ENCODE measurements at places on chromosomes 3 and 15. TPM values are rescaled to one million over a fixed set of nuclear protein-coding genes. Genes with fewer than 3 reads are reported as not detected.
A peak's percentile ranks its signal among the peaks of the same experiment; 100 is the strongest.

Gene FURIN
- 625 TPM for total RNA-seq

- H3K4me3 ChIP-seq = no peak overlapping the region
- H3K27ac ChIP-seq = no peak overlapping the region
- peaks cover 81% of the 10 kb centered on the region for H3K27me3 ChIP-seq
- no peaks in the 10 kb centered on the region for H3K4me1 ChIP-seq
These were observed 13.8 kb downstream of the ZIC4 start for GRCh38 chr3:147392625-147392946.

DNA sequence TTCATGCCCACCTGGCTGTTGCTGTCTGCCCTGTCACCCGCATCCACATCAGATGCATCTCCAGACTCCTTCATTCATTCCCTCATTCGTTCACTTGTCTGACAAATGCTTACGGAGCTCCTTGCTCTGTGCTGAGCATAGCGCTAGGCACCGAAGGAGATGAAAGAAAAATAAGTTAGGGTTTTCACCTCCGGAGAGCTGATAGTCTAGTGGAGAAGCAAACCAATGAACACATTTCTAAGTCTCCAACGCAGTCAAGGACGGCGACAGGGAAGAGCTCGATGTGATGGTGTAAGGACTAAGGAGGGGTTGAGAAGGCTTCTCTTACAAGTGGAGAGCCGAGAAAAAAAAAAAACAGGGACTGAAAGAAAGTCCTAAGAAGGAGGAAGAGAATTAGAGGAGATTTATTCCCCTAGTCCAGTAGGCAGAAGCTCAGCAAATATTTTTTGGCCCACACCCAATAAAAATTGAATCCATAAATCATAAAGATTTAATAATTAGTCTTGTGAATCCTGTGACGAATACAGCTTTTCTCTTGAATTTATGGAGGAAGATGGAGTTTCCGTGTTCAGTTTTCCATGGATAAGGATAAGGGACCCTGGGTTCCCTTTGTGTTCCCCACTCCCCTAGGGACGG, 127.2 kb upstream of the DLG1 start:
- no peak overlapping the region for H3K27ac ChIP-seq
- H3K27me3 ChIP-seq = peaks cover 46% of the 10 kb centered on the region
- peaks cover 2% of the 10 kb centered on the region for H3K36me3 ChIP-seq
- no peak overlapping the region for H3K4me3 ChIP-seq

DNA sequence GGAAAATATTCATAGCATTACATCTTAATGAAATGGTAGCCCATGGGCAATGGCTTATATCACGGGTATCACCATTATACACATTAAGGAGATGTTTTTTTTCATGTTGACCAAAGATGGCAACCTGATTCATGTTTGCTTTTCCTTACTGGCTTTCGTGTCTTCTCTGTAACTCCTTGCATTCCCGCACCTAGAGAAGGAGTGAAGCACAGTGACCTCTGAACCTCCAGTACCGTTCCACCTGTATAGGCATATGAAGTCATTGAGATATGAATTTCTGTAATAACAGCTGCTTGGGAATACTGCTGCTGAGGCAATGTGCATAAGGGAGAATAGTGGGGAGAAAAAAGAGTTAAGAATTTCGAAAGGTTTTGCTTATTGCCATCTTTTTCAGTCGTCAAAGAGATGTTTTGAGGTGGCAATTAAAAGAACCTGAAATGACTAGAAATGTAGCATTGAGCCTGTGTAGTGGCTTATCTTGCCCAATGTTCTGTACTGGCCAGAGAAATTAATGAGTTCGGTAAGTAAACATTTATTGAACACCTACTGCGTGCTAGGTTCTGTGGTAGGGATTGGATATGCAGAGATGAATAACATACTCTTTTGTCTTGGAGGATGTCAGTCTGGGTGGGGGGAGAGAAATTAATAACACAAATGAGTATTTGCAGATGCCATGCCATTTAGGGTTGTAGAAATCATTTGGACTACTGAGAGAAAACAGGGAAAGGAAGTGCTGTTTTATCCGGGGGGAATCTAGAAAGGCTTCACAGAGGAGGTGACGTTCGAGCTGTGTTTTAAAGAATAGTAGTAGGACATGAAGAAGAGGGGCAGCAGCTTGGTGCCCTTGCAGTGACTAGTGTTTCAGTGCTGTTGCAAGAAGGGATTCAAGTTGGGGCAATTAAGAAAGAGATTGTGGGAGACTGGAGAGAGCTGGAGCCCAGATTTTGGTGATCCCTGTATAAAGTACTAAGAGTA, 2.5 kb downstream of the FEM1B start:
- peak overlapping the region; percentile 92 for H3K4me3 ChIP-seq
- H3K36me3 ChIP-seq = peaks cover 16% of the 10 kb centered on the region
- H3K4me1 ChIP-seq = peaks cover 54% of the 10 kb centered on the region
- H3K27me3 ChIP-seq = no peaks in the 10 kb centered on the region
- H3K27ac ChIP-seq = peak overlapping the region; percentile 91
- DNase-seq = no peak

Gene GRM2
- total RNA-seq = 0.55 TPM

- no peak overlapping the region for H3K4me3 ChIP-seq
- H3K27ac ChIP-seq = no peak overlapping the region
- no peak for DNase-seq
- H3K36me3 ChIP-seq = no peaks in the 10 kb centered on the region
- no peaks in the 10 kb centered on the region for H3K4me1 ChIP-seq
These were observed 199.7 kb upstream of the CNTN3 start for GRCh38 chr3:74814181-74814580.

- no peak overlapping the region for H3K4me3 ChIP-seq
- H3K36me3 ChIP-seq = no peaks in the 10 kb centered on the region
- no peak overlapping the region for H3K27ac ChIP-seq
- peaks cover 14% of the 10 kb centered on the region for H3K27me3 ChIP-seq
These were observed 324.6 kb upstream of the PROK2 start for GRCh38 chr3:72109327-72110259.

DNA sequence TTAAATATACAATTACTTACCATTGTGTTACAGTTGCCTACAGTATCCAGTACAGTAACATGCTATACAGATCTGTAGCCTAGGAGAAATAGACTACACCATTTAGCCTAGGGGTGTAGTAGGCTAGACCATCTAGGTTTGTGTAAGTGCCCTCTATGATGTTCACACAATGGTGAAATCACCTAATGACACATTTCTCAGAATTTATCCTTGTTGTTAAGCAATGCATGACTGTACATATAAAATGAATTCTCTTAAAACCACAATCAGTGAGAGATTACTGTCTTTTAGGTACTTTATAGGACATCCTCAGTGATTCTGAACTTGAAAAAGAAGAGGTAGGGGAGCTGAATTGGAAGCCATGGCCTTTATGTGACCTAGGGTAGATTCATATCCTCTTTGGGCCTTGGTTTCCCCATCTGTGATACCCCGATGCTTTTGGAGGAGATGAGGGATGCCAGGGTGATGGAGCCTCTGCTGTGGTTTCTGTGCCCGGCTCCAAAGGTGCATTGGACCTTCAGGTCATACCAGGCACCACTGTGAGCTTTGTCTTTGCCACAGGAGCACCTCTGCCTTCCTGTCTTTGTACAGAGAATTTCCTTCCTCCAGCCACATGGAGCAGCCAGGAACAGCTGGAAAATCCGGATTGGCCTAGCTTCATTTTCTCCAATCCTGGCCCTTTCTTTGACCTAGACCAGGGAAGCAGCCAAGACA, 51.9 kb upstream of the FLNB start:
- no peaks in the 10 kb centered on the region for H3K36me3 ChIP-seq
- H3K4me1 ChIP-seq = peaks cover 24% of the 10 kb centered on the region
- H3K4me3 ChIP-seq = no peak overlapping the region
- DNase-seq = no peak
- peaks cover 2% of the 10 kb centered on the region for H3K27me3 ChIP-seq
- H3K27ac ChIP-seq = no peak overlapping the region

- no peaks in the 10 kb centered on the region for H3K4me1 ChIP-seq
- no peaks in the 10 kb centered on the region for H3K36me3 ChIP-seq
- DNase-seq = no peak
- no peak overlapping the region for H3K4me3 ChIP-seq
- H3K27ac ChIP-seq = no peak overlapping the region
These were observed 50.8 kb upstream of the PLAAT1 start for GRCh38 chr3:193190146-193190786.

- no peaks in the 10 kb centered on the region for H3K27me3 ChIP-seq
- peak overlapping the region; percentile 95 for H3K4me3 ChIP-seq
- H3K4me1 ChIP-seq = peaks cover 40% of the 10 kb centered on the region
- no peak for DNase-seq
These were observed 1.5 kb downstream of the ATG3 start for GRCh38 chr3:112560307-112560706.

Gene UPK1B
- total RNA-seq = not detected

- no peak for DNase-seq
- no peaks in the 10 kb centered on the region for H3K36me3 ChIP-seq
- H3K27ac ChIP-seq = no peak overlapping the region
These were observed 11.9 kb upstream of the SH3GL3 start for GRCh38 chr15:83435202-83435601.

Gene WNT7A
- total RNA-seq = not detected

GRCh38 chr3:45635475-45636256, 41.1 kb downstream of the LIMD1 start:
- H3K36me3 ChIP-seq = peaks cover 28% of the 10 kb centered on the region
- H3K27ac ChIP-seq = no peak overlapping the region
- H3K4me3 ChIP-seq = no peak overlapping the region
- no peaks in the 10 kb centered on the region for H3K27me3 ChIP-seq

Gene SV2B
- total RNA-seq = not detected

DNA sequence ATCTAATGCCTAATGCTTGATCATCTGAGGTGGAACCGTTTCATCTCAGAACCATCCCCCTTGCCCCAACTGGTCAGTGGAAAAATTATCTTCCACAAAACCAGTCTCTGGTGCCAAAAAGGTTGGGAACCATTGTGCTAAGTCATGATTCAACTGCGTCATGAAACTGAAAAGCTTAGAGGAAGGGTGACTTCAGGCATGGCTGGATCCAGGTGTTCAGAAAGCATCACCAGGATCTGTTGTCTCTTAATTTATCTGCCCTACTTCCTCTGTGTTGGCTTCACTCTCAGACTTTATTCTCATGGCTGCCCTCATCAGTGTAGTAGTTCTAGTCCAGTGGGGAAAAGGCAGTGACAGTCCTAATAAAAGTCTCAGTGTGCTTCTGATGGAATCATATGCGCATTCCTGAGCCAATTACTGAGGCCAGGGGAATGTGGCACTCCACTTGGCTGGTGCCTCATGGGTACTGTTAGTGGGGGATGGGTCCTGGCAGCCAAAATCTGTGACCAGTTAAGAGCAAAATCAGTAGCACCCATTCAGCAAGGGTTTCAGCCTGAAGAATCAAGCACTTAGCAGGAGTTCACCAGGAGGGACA, 110.3 kb downstream of the WNT5A start:
- no peaks in the 10 kb centered on the region for H3K36me3 ChIP-seq
- no peak for DNase-seq
- no peaks in the 10 kb centered on the region for H3K4me1 ChIP-seq
- H3K27me3 ChIP-seq = no peaks in the 10 kb centered on the region
- no peak overlapping the region for H3K27ac ChIP-seq
- H3K4me3 ChIP-seq = no peak overlapping the region

Gene PRSS50
- not detected for total RNA-seq

GRCh38 chr15:67319961-67320360, 65.4 kb downstream of the IQCH start:
- DNase-seq = no peak
- no peaks in the 10 kb centered on the region for H3K36me3 ChIP-seq
- no peak overlapping the region for H3K4me3 ChIP-seq
- H3K27ac ChIP-seq = no peak overlapping the region

DNA sequence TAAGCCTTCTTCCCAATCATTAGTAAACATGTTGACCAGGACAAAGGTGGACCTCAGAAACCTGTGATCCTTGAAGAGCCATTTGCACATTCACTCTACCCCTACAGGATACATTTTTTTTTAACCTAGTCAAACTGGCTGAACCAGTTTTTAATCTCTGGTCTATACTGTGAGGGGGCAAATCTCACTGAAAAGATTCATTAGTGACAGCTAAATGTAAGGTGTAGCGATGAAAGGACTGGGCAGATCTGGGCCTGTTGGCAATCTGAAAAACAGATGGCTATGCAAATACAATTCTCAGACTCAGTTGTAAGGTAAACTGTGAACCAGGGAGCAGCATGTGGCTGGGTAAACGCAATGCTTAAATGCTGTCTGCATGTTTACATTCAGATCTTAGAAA, 75.6 kb upstream of the SNTN start:
- H3K4me1 ChIP-seq = no peaks in the 10 kb centered on the region
- no peak overlapping the region for H3K4me3 ChIP-seq
- H3K27me3 ChIP-seq = no peaks in the 10 kb centered on the region
- no peak overlapping the region for H3K27ac ChIP-seq
- no peak for DNase-seq

- peak overlapping the region; percentile 45 for H3K27ac ChIP-seq
- peak overlapping the region; percentile 48 for H3K4me3 ChIP-seq
- DNase-seq = no peak
- peaks cover 37% of the 10 kb centered on the region for H3K4me1 ChIP-seq
- H3K36me3 ChIP-seq = peaks cover 5% of the 10 kb centered on the region
These were observed 2.9 kb downstream of the SHOX2 start for GRCh38 chr3:158103081-158103886.

- H3K27me3 ChIP-seq = no peaks in the 10 kb centered on the region
- peaks cover 1% of the 10 kb centered on the region for H3K36me3 ChIP-seq
- no peak for DNase-seq
These were observed 203.5 kb downstream of the RSRC1 start for GRCh38 chr3:158313338-158313927.

DNA sequence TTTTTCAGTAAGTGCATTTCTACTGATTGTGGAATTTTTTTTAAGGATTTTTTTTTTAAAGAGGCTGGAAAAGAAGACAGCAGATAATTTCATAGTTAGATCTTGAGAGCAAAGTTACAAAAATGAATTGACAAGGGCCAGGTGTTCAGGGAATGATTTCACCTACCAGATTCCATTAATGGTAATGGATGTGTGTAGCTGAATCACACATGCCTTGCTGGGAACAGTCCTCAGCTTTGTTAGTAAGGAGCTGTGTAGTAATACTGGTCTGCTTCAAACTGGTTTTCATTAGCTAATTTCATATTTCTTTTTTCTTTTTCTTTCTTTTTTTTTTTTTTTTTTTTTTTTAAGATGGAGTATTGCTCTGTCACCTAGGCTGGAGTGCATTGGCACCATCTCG, 16.0 kb downstream of the NR1D2 start:
- no peak for DNase-seq
- no peak overlapping the region for H3K27ac ChIP-seq

GRCh38 chr3:129617381-129618185, 11.1 kb upstream of the PLXND1 start:
- no peak for DNase-seq
- peaks cover 5% of the 10 kb centered on the region for H3K27me3 ChIP-seq
- H3K36me3 ChIP-seq = no peaks in the 10 kb centered on the region

DNA sequence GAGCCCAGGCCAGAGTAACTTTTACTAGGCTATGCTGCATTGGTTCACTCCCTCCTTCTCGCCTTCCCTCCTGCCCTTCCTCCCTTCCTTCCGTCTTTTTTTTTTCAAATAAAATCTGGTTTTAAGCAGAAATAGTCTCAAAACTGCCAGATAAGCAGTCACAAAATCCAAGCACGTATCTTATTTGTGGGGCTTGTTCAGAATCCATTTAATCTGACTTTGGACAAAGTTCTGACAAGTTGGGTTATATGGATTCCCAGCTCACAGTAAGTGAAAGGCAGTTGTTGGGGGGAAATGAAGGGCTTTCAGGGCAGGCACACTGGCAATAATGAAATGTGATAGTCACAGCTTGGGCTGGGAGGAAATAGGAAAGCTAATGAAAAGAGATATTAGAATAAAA, 32.0 kb upstream of the PLXND1 start:
- no peak overlapping the region for H3K27ac ChIP-seq
- H3K4me3 ChIP-seq = no peak overlapping the region
- DNase-seq = no peak
- H3K4me1 ChIP-seq = no peaks in the 10 kb centered on the region

- DNase-seq = no peak
- no peak overlapping the region for H3K27ac ChIP-seq
- H3K4me3 ChIP-seq = no peak overlapping the region
- peaks cover 20% of the 10 kb centered on the region for H3K27me3 ChIP-seq
- no peaks in the 10 kb centered on the region for H3K4me1 ChIP-seq
These were observed 82.8 kb downstream of the DUT start for GRCh38 chr15:48414015-48414414.
